CD4-positive, alpha-beta T cell treated with Interleukin-6 at 100 ng/mL for 8 hours (primary cell): ENCODE measurements at places on chromosomes 7 and 10.

DNA sequence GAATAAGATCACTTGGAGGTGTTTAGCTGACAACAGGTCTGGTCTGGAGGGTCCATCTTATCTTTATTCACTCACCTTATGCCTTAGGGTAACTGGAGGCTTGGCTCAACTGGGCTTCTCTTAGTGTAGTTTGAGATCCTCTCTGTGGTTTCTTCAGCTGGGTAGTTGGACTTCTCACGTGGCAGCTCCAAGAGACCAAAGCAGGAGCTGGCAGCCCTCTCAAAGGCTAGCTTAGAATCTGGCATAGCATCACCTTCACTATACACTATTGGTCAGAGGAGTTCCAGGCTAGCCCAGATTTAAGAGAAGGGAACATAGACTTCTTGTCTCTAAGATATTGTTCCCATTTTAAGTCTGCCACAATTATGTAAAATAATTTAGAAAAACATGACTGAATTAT is 16.4 kb downstream of the ADK start:
- no peak for DNase-seq

GRCh38 chr10:103791858-103792257 is 63.5 kb downstream of the SH3PXD2A start:
- no peak for DNase-seq

DNA sequence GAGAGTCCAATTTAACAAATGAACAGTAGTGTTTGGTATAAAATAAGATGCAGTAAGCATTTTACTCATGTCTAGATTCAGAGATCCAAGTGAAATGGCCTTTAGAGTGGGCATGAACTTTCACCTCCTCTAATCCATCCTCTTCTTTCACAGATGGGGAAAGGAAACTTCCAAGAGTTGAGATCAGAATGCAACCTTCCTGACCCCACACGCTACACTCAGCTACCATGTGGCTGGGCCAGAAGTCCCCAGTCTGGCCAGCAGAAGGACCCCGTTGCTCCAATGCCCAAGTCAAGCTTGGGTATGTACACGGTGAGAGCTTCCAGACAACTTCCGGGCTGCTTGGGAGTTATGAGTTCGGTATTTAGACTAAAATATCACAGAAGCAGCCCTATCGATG is 228.0 kb downstream of the ELMO1 start:
- DNase-seq: no peak

DNA sequence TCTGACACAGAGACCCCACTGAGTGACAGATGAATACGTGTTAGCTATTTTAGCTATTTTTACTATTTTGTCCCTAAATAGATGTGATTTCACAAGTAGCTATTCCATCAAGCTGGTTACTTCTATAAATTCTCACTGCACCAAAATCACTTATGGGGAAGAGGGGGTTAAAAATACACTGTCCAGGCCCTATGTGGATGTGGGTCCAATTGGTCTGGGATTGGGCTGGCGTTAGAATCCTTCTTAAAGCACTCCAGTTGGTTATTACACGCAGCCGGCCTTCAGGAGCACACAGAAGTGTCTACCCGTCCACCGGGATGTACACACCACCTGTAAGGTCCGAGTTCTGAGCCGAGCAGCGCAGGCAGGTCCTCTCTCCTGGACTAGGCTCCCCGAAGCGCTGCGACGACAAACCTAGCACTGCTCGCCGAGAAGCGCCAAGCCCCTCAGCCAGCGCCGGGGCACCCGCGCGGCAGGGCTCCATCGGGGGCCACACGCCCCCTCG is 222.3 kb upstream of the MKLN1 start:
- DNase-seq: no peak

GRCh38 chr10:130453036-130453720 is 317.0 kb downstream of the GLRX3 start:
- DNase-seq: no peak

- no peak for DNase-seq
These were observed 101.9 kb upstream of the LAMB4 start for GRCh38 chr7:108232076-108232475.

DNA sequence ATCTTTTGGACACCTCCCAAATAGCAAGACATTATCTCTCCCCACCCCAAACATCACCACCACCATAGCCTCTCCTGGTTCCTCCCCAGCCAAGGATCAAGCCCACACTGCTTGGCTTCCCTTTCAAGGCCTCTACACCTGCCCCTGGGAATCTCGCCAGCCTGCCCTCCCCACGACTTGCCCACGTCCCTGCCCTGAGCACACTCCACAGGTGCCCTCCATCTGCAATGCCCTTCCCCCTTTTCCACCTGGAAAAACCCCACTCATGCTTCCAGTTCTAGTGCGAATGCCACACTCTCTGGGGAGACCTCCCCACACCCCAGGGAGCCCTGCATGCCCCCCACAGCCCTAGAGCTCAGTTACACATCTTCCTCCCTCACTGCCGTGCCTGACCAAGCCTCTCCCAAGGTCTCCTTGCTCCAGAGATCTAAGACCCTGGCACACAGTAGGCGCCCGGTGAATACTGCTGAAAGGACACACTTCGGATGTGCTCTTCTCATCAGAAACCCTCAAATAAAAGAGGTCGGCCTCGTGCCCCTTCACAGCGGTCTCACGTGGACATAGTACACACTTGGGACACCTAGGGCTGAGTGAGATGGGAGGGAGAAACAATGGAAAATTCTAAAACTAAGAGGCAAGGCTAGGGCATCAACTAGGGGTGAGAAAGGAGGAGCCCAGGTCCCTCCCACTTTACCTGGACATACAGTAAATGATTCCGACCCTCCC is 91.4 kb downstream of the DLG5 start:
- no peak for DNase-seq

DNA sequence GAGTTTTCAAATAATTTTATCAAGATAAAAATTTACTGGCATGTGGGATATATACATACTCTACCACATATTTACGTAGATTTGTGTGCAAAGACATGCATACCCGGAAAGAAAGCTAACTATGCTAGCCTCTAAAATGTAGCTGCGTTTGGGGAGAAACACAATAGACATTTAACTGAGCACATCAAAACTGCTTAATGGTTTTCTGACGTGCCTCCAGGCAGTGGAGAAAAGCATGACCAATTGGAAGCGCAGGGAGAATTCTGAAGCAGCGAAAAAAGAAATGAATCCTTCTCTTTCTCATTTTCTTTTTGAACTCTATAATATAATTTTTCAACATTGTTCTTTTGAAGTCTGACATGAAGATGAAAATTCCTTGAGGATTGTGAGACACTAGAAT is 60.3 kb upstream of the LYZL1 start:
- DNase-seq: no peak

GRCh38 chr10:132679640-132680039 is 106.3 kb downstream of the NKX6-2 start:
- no peak for DNase-seq

DNA sequence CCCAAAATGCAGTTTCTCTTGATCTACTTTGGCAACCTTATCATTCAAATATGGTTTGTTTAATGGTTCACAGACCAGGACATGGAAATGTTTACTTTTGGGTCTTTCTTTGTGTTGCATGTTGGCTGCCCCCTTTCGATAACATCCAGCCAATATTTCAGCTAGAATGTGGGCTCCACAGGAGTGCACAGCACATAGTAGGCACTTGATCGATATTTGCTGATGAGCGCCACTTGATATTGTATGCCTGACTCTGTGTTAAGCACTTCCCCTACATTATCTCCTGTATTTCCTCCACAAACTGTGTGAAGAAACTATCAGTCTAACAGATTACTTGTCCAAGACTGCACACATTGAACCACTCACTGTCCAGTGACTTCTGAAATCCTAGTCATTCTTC is 60.2 kb downstream of the SMURF1 start:
- no peak for DNase-seq

- DNase-seq: no peak
These were observed 893.9 kb downstream of the CCSER2 start for GRCh38 chr10:85222300-85222699.

- no peak for DNase-seq
These were observed 47.7 kb downstream of the RASGEF1A start for GRCh38 chr10:43218951-43219837.

DNA sequence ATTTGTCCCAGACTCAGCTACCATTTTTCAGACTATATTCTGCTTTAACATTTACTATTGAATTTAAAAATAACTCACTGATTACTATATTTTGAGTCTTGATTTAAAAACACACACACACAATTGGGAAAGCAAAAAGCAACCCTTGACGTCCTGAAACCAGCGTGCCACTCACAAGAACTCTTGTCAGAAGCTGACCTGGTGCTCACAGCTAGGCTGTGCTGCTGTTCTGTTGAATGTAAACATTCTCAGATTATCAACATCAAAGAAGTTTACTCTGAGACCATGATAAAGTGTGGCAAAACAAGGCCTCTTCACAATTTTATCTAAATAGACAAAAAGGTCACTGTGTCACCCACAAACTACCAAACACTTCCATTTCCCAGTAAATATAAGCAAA is 62.6 kb upstream of the CACNA2D1 start:
- no peak for DNase-seq

DNA sequence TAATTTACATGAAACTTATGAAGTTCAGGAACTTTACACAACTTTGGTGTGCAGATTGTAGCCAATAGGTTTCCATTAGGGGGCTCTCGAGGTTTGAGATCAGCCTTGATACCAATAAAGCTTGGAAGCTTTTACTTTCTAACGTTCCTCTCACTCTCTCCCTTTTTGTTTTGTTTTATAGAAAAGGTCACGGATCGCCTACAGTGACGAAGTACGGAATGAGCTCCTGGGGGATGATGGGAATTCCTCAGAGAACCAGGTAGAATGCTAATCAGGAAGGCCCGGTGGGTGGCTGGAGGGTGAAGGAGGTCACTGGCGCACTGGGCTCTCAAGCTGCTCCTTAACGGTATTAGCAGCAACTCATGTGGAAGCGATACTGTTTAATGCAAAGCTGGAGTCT is 79.9 kb downstream of the VTI1A start:
- DNase-seq: no peak

GRCh38 chr7:38311329-38311937 is 38.0 kb upstream of the TARP start:
- no peak for DNase-seq

- DNase-seq: no peak
These were observed 587.5 kb downstream of the PTPRN2 start for GRCh38 chr7:158000160-158000559.

DNA sequence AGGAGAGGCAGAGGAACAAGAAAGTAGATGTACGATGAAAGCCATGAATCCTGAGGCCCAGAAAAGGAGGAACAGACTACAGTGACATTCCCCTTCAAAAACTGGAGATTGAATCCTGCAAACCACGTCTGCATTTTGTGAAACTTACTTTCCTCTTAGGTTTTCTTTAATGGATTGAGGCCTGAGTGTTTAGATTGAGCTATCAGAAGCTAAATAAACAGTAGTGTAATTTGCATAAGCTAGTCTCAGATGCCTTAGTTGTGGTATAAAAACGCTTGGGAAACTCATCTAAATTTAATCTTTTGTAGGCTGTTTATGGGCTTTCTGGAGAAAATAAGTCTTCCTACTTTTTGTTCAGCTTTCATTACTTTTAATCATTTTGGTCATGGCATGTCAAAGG is 94.8 kb upstream of the HDAC9 start:
- DNase-seq: no peak

DNA sequence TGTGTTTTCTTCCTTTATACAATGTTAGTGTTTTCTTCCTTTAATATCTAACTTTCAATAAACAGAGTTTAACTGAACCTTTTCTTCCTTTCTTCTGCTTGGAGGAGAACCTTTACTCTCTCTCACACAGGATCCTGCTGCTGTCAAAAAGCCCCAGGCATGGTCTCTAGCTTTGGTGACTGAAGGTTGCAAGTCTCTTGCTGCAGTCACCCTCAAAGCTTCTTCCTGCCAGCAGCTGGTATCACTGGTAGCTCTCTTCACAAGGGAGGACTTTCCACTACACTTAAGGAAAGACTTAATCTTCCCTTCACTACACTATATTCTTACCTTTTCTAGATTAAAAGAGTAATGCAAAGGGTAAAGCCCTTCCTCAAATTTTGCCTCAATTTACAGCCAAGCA is 153.4 kb downstream of the SGMS1 start:
- DNase-seq: no peak

- no peak for DNase-seq
These were observed 1011.2 kb downstream of the KCNMA1 start for GRCh38 chr10:76626386-76626785.

DNA sequence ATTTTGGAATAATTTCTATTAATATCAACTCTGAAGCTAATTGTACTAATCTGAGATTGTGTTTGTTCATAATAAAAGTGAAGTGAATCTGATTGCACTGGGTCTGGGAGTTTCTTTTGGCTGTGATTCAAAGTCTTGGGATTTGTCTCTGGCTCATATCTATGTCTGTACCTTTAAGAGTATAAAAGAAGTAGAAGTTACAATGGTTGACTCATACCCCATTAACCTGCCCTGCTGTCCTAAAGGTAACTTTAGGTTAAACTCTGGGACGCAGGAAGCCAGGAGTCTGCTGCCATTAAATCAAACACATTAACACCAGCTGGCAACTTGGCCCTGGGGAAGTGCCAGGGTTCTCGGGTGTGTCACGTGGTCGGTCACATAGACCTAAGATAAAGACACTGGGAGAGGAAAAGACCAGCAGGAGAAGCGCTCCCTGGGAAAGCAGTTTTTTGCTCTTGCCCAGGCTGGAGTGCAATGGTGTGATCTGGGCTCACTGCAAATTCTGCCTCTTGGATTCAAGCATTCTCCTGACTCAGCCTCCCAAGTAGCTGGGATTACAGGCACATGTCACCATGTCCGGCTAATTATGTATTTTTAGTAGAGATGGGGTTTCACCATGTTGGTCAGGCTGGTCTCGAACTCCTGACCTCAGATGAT is 17.8 kb downstream of the SCD start:
- DNase-seq: no peak

- DNase-seq: no peak
These were observed 272.2 kb upstream of the NEBL start for GRCh38 chr10:21169271-21169670.

DNA sequence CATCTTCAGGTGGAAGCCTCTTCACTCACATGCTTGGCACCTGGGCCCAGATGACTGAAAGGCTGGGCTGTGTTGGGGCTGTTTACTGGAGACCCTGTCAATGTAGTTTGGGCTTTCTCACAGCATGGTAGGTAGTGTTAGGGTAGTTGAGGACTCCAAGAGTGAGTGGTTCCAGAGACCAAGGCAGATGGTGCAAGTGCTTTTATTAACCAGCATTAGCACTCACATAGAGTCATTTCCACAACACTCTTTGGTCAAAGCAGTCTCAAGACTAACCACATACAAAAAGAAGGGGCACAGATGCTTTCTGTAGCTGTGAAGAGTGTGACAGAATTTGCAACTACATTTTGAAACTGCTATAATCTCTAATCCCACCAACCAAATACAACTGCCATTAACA is 135.0 kb downstream of the RTKN2 start:
- no peak for DNase-seq

GRCh38 chr7:22481726-22482125 is 18.3 kb downstream of the STEAP1B start:
- DNase-seq: no peak
